Renal cortex interstitium (tissue), 15 donors: ENCODE measurements at places on chromosomes 5 and 9. TPM values are rescaled to one million over a fixed set of nuclear protein-coding genes. Genes with fewer than 3 reads are reported as not detected.

FCN1 gene
- polyA plus RNA-seq = 3.7 TPM

SPINK5 gene
- polyA plus RNA-seq = 0.39 TPM

OGN gene
- polyA plus RNA-seq = 49.0 TPM

LRRC70 gene
- polyA plus RNA-seq = 5.9 TPM

ACTL7B gene
- not detected for polyA plus RNA-seq

CBY3 gene
- 1.9 TPM for polyA plus RNA-seq

PCDHAC2 gene
- 0.65 TPM for polyA plus RNA-seq

TRPM6 gene
- polyA plus RNA-seq = 0.70 TPM

ERCC8 gene
- polyA plus RNA-seq = 26.5 TPM

MSX2 gene
- 0.50 TPM for polyA plus RNA-seq

DPYSL3 gene
- polyA plus RNA-seq = 33.1 TPM

TAF1L gene
- polyA plus RNA-seq = 0.15 TPM

PDE4D gene
- 18.6 TPM for polyA plus RNA-seq

GLRA1 gene
- not detected for polyA plus RNA-seq

EMB gene
- 4.1 TPM for polyA plus RNA-seq

AFAP1L1 gene
- 23.2 TPM for polyA plus RNA-seq
